ENCODE measurements at places on chromosomes 12 and 14. TPM values are rescaled to one million over a fixed set of nuclear protein-coding genes. Genes with fewer than 3 reads are reported as not detected.

The RFX4 gene
- total RNA-seq = not detected

The KRT71 gene
- not detected for total RNA-seq

The FLRT2 gene
- total RNA-seq = 37.6 TPM

The CATSPERB gene
- total RNA-seq = 2.1 TPM
